ENCODE measurements at places on chromosomes 13 and 19.

- DNase-seq = no peak
Measured at GRCh38 chr19:54399189-54399588, 16.1 kb upstream of the TTYH1 start.

DNA sequence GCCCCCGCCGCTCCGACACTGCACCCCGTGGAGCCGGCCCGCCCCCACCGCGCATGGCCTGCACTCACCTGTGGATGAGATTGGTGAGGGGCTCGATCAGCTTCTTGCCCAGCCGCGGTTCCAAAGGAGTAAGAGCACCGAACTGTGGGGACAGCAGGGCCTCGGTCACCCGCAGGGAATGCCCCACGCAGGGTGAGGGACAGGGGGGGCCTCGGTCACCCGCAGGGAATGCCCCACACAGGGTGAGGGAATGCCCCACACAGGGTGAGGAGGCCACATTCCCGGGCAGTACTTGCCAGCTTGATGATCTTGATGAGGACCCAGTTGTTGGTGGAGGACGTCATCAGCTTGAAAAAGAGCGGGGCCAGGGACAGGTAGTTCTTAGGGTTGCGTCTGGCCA, 22.3 kb downstream of the AP3D1 start:
- no peak for DNase-seq

DNA sequence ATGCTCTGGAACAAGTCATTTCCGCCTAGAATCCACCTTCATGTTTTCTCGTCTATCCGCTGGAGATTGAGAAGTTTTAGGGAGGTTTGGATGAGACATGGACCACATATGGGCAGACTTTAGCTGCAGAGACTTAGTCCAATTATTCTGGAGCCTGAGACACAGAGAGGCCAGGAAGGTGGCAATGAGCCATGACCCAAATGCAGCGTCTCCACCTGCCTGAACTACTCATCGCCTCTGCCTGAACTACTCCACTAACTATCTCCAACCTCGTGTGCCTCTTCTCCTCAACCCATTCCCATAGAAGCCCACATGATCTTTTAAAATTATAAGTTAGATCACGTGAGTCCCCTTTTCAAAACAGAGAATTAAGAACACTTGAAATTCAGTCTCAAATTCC, 5.6 kb downstream of the PLEKHA4 start:
- DNase-seq = no peak

DNA sequence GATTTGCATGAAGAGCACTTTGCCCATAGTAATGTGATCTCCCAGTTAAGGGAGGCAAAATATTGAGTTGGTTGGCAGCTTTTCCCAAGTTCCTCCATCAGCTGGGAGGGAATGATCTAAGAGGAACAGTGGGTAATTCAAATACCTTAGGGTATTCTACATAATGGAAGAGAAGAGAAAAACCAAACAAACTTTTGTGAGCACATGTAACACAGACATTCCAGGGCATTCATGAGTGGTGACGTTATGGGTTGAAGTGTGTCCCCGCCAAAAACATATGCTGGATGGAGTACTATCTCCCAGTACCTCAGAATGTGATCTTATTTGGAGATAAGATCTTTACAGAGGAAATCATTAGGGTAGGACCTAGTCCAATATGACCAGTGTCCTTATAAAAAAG, 220.1 kb downstream of the FOXO1 start:
- DNase-seq = no peak

- no peak for DNase-seq
Measured at GRCh38 chr13:51639171-51639570, 54.9 kb downstream of the WDFY2 start.

Data from GM04504 (cell line).